ENCODE measurements at places on chromosomes 1 and 21.

- DNase-seq, result no peak
Measured at GRCh38 chr1:27258598-27258997, 24.2 kb downstream of the WDTC1 start.

GRCh38 chr1:214316593-214316992 lies 35.6 kb downstream of the SMYD2 start:
- DNase-seq, result no peak

- no peak for DNase-seq
Measured at GRCh38 chr1:84985365-84985764, 11.5 kb downstream of the MCOLN2 start.

GRCh38 chr1:181086926-181087325 lies 1.6 kb upstream of the IER5 start:
- DNase-seq, result no peak

GRCh38 chr1:200739702-200740570 lies 1.2 kb downstream of the CAMSAP2 start:
- no peak for DNase-seq

DNA sequence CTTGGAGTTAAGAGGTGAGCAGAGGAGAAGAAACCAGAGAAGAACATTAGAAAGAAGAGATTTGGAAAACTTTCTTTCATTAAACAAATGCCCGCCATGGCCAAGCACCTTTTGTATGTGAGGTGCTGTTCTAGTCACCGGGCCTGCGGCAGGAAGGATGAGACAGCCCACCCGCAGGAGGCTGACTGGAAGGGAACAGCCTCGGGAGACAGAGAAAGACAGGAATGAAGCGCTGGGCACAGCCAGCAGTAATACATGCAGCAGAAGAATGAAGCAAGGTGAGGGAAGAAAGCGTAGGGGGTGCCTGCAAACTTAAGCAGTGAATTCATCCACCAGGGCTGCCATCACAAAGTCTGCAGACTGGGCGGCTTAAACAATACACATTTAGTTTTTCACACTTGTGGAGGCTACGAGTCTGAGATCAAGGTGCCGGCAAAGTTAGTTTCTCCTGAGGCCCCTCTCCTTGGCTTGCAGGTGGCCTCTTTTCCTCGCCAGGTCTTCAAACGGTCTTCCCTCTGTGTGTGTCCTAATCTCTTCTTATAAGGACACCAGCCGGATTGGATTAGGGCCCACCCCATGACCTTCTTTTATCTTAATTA lies 188.1 kb downstream of the PSMG1 start:
- DNase-seq, result no peak

GRCh38 chr21:42381347-42381984 lies 14.4 kb downstream of the TMPRSS3 start:
- no peak for DNase-seq
